PC-9 (cell line): ENCODE measurements at places on chromosomes 13 and 19.

GRCh38 chr13:49022472-49023144 is 46.9 kb downstream of the FNDC3A start:
- no peak for DNase-seq

DNA sequence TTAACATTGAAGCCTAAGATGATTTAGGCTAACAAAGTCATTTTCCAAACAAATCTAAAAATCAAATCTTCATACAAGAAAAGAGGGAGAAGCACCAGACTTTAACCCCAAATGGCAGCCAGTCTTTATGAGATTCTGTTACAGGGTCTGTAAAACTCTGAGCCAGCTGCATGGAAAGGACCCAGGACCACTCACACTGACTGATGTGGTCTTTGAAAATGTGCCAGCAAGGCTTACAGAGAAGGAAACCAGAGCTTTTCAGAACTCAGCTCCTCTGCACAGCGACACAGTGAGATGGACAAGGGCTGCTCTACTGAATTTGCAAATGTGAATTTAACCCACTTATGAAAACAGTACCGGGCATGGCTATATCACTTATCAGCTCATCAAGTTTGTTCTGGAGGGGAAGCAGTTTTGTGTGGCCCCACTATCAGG is 98.8 kb upstream of the SERP2 start:
- DNase-seq: no peak

- DNase-seq: no peak
Observed at GRCh38 chr19:45296355-45296754, 26.3 kb downstream of the CKM start.

GRCh38 chr13:48037346-48038173 is at the start of gene NUDT15:
TSS of gene NUDT15 (plus strand) at chr13:48037726. CDS start at chr13:48037747, 21 bp downstream.
- peak; percentile 93 for DNase-seq

DNA sequence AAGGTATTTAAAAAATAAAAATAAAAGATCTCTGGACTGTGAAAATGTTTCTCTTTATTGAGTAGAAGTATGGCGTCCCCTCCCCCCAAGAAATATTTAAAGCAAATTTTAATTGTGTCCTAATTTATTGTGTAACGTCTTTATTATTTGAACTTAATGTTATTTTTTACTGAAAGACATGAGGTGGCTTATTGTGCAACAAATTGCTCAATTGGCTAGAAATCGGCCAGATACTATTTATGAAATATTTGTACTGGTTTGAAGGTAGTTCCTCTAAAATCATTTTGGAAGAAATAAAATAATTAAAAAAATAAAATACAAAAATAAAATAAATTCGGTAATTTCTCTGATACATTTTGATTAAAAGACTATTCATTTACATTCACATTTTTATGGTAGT is 162.3 kb downstream of the DACH1 start:
- no peak for DNase-seq

DNA sequence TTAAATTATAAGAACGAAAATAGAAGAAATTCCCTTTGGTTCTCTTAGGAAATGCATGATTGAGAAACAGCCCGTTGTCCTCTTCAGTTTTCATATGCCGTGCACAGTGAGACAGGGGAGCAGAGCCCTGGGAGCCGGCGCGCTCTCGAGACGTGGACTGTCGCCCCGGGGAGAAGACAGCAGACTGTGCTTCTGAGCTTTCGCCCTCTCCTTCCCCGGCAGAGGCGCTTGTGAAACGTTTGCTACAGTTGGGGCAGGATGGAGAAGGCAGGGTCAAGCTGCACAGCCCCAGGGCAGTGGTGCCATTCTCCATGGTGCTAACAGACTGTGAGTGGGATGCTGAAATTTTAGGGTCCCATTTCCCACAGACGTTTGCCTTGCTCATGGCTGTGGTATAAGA is 192.2 kb upstream of the KL start:
- DNase-seq: no peak

DNA sequence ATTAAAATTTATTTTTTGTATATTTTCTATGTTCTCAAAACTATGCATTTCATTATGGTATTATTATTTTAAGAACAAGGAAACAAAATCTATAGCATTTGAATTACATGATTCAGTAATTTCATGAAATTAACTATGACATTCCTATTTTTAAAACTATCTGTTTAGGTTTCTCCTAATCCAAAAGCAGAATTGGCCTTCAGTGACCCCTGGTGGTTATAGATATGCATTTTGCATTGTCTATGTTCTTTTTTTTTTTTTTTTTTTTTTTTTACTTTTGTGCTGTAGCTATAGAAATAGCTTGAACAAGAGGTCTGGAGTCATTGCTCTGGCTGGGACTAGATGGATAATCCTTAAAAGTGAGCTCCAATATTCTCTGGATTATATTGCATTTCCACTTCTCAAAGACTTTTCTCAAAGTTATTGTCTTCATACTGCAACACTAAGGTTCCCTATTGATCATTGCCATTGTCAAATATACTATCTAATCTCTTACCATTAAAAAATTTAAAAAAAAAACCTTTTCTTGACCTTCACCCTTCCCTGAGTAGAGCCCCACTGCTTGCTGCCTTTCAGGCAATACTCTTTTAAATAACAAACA is 15.9 kb upstream of the DNAJC3 start:
- peak; percentile 62 for DNase-seq

DNA sequence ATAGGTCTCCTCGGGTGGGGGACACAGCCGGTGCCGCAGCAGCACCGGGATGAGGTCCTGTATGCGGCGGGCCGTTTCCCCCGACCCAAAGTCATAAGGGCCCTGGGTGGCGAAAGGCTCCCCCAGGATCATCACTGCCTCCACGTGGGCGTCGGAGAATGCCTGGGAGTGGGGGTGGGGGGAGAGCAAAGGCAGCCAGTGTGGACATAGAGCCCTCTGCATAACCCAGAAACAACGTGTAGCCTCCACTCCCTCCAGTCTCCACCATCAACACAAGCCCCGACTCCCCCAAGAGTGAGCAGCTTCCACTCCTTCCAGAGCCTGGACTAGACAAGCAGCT is 1.7 kb upstream of the NUMBL start:
- no peak for DNase-seq

DNA sequence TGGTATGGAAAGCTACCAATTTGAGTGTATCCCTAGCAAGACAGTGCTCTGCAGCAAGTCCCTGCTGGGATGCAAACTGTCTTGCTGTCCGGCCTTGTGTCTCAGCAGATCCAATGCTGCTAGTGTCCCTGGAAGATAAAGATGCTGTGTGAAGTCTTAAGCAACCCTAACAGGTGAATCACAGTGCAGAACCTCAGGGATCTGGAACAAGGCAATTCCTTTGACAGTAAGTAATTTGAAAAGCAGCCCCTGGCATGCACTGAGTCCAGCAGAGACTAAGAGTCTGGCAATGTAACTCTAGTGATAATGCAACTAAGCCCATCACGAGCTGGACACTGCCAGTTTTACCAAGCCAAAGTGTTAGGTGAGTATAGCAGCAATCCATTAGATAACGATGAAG is 1.7 kb upstream of the UCHL3 start:
- DNase-seq: no peak

GRCh38 chr13:92947770-92948434 is 278.7 kb upstream of the GPC6 start:
- DNase-seq: no peak

DNA sequence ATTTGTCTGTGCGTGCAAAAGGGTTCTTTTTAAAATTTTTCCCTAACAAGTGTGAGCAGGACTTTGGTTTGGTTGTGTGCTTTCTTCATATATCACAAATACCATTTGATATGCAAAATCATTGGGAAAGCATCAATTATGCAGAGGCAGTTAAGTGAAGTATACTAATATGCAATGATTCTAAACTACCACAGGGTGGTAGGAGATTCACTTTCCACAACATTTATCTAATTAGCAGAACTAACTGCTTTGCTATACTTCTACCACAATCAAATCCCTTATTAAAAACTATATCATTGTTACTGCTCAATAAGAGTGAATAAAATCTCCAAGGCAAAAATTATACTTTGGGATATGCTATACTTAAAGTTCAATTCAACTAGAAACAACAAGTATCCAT is 2738.9 kb upstream of the PCDH20 start:
- no peak for DNase-seq

DNA sequence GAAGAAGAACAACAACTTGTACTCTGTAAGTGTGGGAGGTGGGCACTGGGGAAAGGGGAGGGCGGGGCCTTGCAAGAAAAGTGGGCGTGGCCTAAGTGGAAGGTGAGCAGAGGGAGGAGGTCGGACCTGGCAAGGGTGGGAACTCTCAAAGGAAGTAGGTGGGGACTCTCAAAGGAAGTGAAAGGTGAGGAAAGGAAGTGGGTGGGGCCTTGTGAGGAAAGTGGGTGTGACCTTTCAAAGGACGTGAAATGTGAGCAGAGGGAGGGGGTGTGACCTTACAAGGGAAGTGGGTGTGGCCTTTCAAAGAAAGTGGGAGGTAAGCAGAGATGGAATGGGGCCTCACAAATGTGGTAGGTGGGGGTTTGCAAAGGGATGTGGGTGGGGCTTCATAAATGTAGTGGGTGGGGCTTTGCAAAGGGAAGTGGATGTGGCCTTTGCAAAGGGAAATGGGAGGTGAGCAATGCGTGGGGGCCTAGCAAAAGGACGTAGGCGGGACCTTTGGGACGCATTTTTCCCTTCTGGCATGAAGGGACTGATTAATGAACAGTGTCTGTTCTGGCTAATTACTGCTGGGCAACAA is 25.9 kb downstream of the ACSBG2 start:
- peak; percentile 60 for DNase-seq

DNA sequence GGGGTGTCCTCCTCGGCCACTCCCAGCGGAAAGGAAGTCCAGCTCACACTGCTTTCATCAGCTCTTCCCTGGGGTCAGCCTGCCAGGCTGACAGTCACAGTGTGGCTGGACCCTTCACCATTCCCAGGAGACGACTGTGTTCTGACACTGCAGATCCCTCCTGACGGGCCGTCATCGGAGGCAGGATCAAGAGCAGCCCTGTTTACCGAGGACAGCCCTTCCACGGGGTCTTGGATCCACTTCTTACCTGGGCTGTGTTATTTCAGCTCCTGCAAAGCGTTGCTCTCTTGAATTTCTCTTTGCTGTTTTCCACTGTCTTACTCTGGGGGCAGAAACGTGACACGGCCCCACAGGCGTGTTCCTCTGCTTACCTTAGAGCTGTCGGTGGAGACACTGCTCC is 149.9 kb upstream of the SOX1 start:
- DNase-seq: no peak

- DNase-seq: peak; percentile 79
Observed at GRCh38 chr19:41785653-41786052, 10.7 kb upstream of the CEACAM3 start.

GRCh38 chr19:13255041-13255718 is 105.0 kb downstream of the IER2 start:
- DNase-seq: no peak

DNA sequence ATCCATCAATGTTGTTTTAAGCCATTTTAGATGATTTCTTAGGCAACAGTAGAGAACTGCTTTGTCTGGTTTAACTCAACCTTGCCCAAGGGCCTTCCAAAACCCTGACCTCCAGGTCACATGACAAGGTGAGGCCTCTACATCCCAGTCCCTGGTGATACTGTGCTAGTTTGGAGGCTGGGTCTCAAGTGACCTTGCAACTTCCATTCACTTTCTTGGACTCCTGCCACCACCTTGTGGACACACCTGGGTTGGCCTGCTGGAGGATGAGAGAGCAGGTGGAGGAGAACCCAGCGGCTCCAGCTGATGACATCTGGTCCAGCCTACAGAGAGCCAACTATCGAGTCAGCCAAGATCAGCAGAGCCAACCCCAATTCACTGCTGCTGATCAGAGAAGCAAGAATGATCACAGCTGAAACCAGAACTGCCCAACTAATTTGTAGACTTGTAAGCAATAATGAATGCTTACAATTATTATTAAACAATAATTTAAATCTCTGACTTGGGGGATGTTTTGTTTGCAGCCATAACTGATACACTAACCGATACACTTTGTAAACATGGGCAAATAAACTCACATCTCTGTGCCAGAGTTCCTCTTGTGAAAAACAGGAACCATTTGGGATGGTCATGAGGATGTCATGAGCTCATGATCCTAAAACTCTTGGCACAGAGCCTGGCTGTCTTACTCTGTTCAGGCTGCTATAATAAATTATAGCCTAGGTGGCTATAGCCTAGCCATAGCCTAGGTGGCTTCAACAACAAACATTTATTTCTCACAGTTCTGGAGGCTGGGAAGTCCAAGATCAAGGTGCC is 11.5 kb downstream of the FAM187B start:
- peak; percentile 65 for DNase-seq

DNA sequence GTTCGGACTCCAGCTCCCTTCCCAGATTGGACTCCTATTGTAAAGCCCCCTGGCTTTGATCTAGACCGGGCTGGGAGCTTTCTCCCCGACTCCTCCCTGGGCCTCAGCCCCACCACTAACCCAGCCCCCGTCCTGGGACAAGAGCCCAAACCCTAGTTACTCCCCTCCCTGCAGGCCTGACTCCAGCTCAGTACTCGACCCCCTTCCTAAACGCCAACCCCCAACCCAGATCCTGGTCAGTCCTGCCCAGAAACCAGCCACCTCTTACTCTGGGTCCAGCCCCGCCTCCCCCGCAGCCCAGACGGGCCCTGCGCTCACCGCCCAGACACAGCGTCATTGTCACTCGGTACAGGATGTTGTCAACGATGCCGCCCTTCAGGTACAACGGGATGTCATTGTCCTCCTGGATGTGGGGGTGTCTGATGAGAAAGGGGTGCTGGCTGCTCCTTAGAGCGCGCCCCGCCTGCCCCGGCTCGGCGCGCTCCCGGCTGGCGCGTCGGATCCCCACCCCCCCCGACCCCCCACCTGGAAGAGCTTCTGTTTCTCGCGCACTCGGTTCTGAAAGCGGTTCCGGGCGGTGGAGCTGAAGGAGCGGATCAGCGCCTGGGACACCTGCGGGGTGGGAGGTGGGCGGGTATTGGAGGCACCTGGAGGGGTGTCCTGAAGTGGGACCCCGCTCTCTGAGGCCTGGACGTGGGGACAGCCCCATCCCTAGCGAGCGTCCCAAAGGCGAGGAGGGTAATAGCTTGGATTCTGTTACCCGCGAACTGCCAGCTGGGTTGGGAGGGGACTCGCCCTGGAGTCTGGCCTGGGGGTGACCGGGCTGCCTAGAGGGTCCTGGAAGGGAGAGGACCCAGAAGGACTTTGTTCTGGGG is 866 bp downstream of the COX7A1 start:
- DNase-seq: no peak

GRCh38 chr13:75415694-75416093 is 66.3 kb downstream of the TBC1D4 start:
- peak; percentile 77 for DNase-seq

- no peak for DNase-seq
Observed at GRCh38 chr13:80547885-80548825, 207.2 kb upstream of the SPRY2 start.

GRCh38 chr13:31073859-31074718 is 87.6 kb downstream of the HSPH1 start:
- DNase-seq: peak; percentile 43

DNA sequence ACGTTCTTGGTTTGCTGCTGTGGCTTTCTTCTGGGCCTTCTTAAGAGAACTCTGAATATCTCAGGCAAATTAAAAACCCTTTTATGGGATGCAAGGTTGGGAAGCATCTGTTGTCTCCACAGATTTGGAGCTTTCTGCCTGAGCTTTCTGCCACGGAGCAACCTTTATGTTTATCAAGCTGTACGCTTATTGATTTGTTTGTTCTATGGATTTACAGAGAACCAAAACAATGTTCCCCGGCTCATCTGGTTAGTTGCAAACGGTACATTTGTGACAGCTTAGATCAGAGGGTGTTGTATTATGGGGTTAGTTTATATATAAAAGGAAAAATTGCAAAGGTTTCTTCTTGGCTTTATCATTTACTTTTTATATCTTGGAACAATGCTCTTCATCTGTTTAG is 479.6 kb downstream of the DIAPH3 start:
- no peak for DNase-seq
